ENCODE measurements at places on chromosomes 3 and 15.

GRCh38 chr3:150410311-150411105 is 2.4 kb downstream of the TSC22D2 start:
- DNase-seq: no peak

DNA sequence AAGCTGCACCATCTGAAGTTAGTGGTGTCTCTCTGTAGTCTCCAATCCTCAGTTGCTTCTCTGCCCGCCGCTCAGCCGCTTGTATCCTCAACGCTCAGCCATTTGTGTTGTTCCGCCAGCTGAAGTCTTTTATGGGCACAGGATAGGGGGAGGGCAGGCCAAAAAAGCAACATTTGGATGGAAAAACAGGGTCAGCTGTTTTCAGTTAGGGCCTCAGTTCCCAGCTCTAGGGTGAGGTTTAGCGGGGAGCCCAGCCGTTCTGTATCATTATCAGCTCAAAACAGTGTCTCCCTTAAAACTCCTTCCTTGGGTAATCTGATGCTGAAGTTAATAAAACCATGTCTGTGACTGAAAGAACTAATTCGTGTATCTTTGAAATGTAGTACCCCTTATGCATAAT is 329.5 kb upstream of the AZI2 start:
- DNase-seq: no peak

- no peak for DNase-seq
Measured at GRCh38 chr15:98898122-98898521, 109.5 kb downstream of the PGPEP1L start.

- DNase-seq: no peak
Measured at GRCh38 chr3:67357610-67358458, 296.6 kb downstream of the SUCLG2 start.

- DNase-seq: peak; percentile 27
Measured at GRCh38 chr3:124770336-124771082, 40.3 kb downstream of the UMPS start.

GRCh38 chr3:127888564-127889107 is 26.4 kb upstream of the KBTBD12 start:
- DNase-seq: no peak

GRCh38 chr15:66156310-66156975 is 97.1 kb downstream of the MEGF11 start:
- no peak for DNase-seq

GRCh38 chr3:54349231-54349652 is 226.9 kb downstream of the CACNA2D3 start:
- no peak for DNase-seq

- DNase-seq: no peak
Measured at GRCh38 chr3:185717121-185717520, 107.7 kb downstream of the IGF2BP2 start.

DNA sequence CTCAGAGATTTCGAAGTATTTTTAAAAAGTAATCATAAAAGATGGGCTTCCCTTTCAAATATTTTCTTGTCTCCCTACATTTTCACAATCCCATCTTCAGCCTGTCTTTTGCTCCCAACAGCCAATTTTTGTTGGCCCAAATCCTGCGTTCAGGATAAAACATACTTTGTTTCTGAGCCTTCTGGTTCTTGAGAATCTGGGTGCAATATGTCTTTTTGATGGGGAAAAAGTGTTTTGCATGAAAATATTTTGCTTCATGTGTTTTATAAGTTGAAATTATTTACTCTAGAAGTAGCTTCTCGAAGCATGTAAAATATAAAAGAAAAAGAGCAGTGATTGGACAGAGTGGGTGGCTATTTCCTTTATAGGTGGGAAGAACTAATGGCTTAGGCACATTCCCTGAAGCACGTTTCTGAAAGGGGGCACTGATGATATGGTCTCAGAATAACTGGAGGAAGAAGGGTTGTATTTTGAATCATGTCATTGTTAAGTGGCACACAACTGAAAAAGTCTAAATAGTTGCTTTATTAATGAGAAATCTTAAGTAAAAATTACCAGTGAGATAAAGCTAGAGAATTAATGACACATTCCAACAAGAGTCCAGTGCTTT is 3.9 kb downstream of the UNC13C start:
- no peak for DNase-seq

- no peak for DNase-seq
Measured at GRCh38 chr15:39580485-39581241, at the start of gene THBS1. Gene THBS1, plus strand, starts transcription at chr15:39581079. Its CDS starts 779 bp downstream, at chr15:39581858.

GRCh38 chr3:63979093-63979885 is 44.0 kb downstream of the PSMD6 start:
- no peak for DNase-seq

DNA sequence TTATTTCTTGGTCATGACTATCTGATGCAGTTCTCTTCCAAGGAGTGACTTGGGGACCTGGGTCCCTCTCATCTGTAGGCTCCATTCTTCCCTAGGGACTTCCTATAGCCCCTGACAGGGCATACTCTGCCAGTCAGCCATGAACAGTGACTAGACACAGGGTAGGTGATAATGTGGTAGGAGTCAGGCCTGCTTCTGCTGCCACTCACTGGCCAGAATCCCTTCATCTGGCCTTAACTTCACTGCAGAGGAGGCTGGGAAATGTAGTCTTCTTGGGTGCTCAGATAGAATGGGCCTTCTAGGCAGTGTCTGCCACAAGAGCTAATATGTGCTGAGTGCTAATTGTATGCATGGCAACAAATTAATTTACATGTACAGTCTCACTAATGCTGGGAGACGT is 84.5 kb downstream of the CACNA2D3 start:
- DNase-seq: no peak

GRCh38 chr3:43640681-43641080 is 18.9 kb upstream of the ANO10 start:
- DNase-seq: no peak

DNA sequence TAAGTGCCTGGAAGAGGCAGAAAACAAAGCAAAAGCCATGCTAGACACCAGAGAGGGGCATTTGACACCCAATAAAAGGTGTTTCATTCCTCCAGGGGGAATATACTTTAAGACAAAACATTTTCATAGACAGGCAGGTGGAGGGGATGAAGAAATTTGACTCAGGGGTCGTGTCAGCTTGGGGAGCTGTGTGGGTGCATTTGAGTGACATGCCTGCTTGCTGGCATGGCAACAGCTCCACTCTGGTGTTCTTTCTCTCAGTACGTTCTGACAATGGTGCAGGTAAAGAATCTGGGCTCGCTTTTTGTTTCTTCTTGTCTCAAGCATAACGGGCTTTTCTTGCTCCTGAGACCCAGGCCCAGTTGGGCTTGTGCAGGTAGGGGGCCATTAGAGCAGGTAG is 292.9 kb upstream of the ATP10A start:
- no peak for DNase-seq

- DNase-seq: no peak
Measured at GRCh38 chr15:61118885-61119284, 110.2 kb downstream of the RORA start.

- DNase-seq: no peak
Measured at GRCh38 chr3:122081543-122082247, 26.5 kb downstream of the CD86 start.

DNA sequence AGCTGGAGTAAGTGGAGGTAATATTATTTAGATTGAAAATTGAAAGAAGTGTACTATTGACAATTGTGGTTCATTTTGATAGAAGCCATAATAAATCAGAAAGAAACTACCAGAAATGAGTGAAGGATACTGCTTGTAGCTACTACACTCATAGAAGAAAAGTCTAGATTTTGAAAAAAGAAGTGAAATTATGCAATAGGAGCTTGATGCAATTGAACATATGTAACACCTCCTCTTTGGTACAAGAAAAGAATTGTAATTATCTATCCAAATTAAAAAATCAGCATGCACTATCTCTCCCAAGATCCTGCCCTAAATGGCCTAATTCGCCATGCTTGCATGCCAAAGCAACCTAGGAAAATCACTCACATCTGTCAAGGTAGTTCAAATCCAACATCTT is 51.1 kb upstream of the CD200R1L start:
- DNase-seq: no peak

DNA sequence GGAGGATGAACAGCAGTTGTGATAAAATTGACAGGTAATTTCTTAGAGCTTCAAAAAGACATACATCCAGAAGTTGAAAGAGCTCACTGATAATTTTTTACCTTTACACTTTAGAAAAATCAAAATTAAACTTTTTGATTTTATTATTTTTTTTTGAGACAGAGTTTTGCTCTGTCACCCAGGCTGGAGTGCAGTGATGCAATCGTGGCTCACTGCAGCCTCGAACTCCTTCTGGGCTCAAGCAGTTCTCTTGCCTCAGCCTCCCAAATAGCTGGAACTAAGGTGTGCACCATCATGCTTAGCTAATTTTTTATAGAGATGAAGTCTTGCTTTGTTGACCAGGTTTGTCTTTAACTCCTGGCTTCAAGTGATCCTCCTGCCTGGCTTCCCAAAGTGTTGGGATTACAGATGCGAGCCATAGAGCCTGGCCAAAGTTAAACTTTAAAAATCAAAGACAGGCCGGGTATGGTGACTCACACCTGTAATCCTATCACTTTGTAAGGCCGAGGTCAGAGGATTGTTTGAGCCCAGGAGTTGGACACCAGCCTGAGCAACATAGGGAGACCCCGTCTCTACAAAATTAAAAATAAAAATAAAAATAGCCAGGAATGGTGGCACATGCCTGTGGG is 21.7 kb downstream of the PLA2G4F start:
- DNase-seq: no peak

- no peak for DNase-seq
Measured at GRCh38 chr15:82571722-82572222, 31.5 kb upstream of the RPS17 start.

DNA sequence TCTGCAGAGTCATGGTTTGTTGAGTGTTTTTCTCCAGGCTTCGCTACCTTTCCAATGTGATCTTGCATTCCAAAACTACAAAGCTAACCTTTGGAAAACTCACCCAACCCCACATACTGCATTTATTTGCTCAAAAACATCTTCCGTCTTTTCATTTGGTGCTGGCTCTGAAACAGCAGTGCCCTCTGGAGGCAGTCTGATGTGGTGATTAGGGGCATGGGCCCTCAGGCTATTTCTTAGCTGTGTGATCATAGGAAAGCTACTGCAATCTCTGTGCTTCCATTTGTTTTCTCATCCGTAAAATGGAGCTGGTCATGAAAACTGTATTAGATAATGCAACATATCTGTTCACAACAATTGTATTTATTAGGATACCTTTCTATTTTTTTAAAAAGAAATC is 47.0 kb downstream of the MTHFS start:
- no peak for DNase-seq

GRCh38 chr3:32376115-32376514 is 15.5 kb upstream of the CMTM7 start:
- DNase-seq: no peak

DNA sequence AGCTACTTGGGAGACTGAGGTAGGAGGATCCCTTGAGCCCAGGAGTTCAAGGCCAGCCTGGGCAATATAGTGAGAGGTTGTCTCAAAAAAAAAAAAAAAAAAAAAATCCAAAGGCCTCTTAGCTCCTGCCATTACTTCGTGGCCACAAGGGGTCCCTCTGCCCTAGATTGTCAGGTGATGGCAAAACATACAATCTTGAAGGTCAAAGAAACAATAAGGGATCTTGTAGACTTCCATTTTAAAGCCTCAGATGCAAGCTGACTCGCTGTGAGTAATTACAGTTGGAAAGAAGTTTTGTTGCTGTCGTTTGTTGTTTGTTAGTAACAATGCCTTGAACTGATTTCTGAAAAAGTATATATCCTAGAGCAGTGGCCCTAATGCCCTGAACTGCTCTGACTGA is 55.9 kb upstream of the PLCL2 start:
- no peak for DNase-seq

GRCh38 chr15:67788986-67789385 is 36.3 kb upstream of the SKOR1 start:
- DNase-seq: no peak

GRCh38 chr3:157354254-157354653 is 82.4 kb upstream of the PTX3 start:
- no peak for DNase-seq

- no peak for DNase-seq
Measured at GRCh38 chr3:192372616-192373015, 354.7 kb downstream of the FGF12 start.

Data from NCI-H187 (cell line).